Calu3 (cell line): ENCODE measurements at places on chromosomes 1 and 21. TPM values are rescaled to one million over a fixed set of nuclear protein-coding genes. Genes with fewer than 3 reads are reported as not detected.

The PTPN14 gene
- total RNA-seq: 72.4 and 77.4 TPM in 2 replicates

- no peak for DNase-seq
These were observed 42.2 kb downstream of the SLC37A1 start for GRCh38 chr21:42555756-42556438.

DNA sequence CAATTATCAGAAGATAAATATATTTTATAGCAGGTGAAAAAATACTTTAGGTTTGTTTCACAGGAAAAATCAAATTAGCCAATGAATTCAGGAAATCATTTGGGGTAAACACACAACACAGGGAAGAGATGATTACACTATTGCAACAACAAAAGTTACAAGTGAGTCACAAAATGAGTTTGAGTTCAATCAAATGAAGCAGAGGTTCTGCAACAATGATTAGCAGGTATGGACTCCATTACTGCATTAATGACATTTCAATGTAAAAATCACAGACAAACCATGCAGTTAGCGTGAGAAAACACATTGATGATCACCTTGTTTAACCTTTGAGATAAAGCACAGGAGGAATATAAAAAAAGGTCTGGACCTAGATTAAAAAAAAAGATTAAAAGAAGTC is 9.7 kb downstream of the ADGRL4 start:
- no peak for DNase-seq

DNA sequence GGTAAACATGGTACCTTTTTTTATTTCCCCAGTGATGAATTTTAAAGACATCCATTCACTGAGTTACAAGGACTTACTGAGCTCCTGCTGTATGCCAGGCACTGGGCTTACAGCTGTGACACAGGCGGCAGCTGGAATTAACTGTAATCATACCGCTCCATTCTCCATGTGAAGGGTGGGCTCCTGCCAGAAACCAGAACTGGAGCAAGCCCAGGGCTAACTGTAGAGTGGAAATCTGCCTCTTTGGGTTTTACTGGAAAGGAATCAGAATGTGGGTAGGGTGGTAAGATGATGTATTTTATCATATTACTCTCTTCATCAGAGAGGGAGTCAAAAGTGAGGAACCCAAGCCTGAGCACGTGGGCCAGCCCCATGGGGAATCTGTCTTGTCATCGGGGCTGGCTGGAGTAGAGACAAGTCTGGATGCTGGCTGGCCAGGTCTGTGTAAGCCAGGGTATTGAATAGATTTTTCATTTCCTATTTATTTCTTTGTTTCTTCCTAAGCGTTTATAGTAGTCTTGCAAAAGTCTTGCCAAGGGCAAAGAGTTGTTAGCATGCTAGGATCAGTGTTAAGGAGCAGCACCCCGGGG is 21.5 kb downstream of the FGGY start:
- no peak for DNase-seq

- DNase-seq: no peak
These were observed 5.9 kb upstream of the BCAR3 start for GRCh38 chr1:93687542-93687941.

The OLIG2 gene
- not detected in 2 replicates for total RNA-seq

The UTS2 gene
- not detected in 2 replicates for total RNA-seq

The CELA3B gene
- total RNA-seq: not detected in 2 replicates

DNA sequence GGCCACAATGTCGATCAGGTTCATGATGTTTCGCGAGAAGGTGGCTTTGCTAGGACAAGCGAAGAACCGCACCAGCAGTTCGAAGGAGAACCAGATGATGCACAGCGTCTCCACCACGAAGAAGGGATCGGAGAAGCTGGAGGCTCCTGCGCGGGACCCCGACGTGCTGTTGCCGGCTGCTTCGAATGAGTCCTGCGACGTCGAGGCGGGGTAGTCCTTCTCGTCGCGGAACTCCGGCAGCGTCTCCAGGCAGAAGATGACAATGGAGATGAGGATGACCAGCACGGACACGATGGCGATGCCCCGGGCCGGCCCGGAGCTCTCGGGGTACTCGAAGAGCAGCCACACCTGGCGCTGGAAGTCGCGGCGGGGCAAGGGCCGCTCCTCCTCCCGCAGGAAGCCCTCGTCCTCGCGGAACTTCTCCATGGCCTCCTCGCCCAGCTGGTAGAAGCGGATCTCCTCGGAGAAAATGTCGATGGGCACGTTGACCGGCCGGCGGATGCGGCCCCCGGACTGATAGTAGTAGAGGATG is 869 bp downstream of the KCNA3 start:
- DNase-seq: no peak

- no peak for DNase-seq
These were observed 10.0 kb upstream of the FAAP20 start for GRCh38 chr1:2204415-2205190.

DNA sequence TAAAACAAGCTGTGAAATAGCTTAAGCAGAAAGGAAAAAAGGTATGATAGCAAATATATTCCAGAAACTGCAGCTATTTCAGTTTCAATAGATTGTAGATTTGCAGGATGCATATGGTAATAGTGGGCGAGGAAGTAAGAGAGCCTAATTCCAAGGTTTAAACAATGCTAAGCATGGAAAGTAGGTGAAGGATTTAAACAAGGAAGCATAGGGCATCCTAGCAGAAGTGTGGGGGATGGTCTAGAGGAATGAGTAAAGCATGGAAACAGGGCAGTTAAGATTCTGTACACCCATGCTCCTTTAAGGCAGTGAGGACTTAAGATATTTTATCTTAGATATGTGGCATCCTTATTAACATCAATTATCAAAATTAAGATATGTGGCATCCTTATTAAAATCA is 2.6 kb downstream of the IVNS1ABP start:
- peak; percentile 15 for DNase-seq

- DNase-seq: no peak
These were observed 390.5 kb downstream of the DISC1 start for GRCh38 chr1:232017057-232017456.

DNA sequence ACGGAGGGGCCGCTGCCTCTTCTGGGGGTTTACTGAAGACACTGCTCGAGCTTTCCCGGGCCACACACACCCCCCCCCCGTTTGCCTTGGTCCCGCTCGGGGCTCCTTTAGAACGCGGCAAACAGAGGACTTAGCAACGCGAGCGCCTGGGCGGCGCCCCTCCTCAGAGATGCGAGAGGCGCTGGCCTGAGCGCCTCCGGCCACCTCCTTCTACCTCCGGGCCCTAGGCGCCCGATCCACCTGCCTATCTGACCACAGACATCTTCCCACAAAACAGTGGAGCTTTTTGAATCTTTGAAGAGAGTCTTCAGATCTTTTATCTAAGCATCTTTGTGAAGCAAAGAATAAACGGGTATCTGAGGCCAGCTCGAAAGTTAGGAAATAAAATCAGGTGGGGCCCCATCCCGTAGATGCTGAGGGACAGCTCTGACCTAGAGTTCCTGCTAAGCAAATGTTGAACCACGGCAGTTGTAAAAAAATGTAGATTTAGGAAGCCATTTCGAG is 436 bp upstream of the TTLL7 start:
- DNase-seq: peak; percentile 79

DNA sequence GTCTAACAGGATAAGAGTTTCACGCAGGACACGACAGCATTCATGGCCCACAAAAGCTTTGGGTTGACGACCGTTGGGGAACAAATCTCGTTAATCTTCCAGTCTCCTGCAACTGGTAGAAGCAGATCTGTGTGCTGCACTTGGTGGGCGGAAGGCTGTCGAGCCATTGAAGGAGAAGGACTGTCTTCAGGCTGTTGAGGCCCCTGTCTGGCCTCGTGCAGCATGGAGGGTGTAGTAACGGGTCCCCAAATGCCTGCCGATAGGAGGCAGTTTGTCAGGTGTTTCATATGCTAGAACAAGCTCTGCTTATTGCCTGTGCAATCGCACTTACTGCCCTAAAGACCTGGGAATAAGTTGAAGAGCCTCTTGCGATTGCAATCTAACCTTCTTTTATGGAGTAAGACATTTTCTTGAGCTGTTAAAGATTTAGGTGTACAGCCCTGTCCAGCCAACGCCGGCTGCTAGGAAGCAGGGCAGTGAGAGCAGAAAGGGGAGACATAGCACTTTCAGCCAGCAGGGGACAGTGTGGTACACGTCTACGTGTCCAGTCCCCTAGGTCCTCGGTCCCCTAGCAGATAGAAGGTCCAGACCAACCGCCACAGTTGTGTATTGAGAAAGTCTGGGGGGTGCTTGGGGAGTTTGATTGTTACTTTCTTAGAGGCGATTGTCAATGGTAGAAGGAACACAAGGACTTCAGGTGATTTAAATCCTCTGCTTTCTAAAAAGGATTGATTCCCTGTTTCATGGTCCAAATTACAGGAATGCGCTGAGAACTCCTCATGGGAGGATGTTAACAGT is 102.3 kb upstream of the TMPRSS2 start:
- DNase-seq: peak; percentile 66

GRCh38 chr1:230972855-230973271 is 5.8 kb downstream of the TTC13 start:
- DNase-seq: peak; percentile 11

The OR2L8 gene
- not detected in 2 replicates for total RNA-seq

GRCh38 chr1:178870221-178870620 is 656 bp downstream of the ANGPTL1 start:
- no peak for DNase-seq

DNA sequence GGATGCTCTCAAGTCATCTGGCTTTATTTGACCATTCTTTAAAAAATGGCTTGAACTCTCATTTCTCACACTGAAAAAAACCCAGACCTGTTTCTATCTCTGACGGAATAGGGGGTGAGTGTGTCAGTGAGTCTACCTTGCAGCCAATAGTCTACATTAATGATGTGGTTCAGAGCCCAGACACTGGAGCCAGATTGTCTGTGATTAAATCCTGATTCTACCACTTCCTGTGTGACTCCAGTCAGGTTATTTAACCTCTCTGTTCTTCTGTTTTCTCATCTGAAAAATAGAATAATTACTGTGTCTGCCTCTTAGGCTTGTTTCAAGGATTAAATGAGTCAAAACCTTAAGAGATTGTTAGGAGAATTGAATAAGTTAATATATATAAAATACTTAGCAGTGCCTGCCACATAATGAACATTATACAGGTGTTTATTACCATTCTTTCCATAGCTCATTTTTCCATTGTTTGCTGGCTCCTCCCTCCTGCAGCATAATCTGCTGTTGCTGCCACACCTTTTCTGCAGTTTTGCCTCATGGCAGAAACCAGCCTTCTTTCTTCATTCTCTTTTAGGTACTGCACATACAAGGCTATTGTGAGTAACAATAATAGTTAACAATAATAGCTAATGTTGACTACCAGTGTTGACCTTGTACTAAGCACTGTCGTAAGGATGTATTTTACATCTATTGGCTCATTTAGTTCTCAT is 157.6 kb upstream of the IVNS1ABP start:
- no peak for DNase-seq

GRCh38 chr21:15219894-15220293 is 155.1 kb upstream of the NRIP1 start:
- DNase-seq: peak; percentile 5

DNA sequence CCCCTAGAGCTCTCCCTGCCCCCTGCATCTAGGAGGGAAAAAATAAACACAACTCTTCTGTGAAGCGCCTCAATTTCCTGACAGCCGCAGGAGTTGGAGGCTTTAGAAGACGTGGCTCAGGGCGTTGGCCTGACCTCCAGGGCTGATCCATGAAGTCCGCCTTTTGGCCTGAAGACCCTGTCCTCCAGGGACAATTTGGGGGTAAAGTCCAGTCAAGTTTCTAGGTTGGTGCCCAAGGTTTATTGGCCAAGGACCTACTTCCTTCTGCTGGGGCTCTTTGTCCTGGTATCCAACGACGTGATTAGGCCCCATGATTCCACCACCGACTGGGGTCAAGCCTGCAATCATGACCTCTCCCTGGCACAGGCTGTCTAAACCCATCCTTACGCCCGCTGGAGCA is 54.9 kb downstream of the PTPRF start:
- DNase-seq: no peak

GRCh38 chr1:143698016-143698415 is 273.8 kb downstream of the FAM72C start:
- peak; percentile 86 for DNase-seq

DNA sequence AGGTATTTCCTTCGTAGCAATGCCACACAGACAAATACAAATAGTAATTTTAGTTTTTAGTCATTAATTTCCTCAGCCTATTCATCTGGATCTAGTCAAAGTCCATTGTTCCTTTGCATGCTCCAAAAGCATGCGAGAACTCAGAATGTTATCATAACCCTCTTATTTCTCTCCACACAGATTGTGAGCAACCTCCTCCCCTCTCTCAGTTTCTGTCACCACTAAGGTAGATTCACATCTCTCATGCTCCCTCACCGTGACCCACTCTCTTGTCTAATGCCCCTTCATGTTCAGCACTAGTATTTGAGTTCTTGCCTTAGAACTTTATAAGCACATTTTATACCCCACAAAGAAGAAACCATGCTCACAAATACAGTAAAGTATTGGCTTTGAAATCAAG is 582.4 kb downstream of the PLA2G4A start:
- no peak for DNase-seq

The ADORA1 gene
- 1.5 and 1.7 TPM in 2 replicates for total RNA-seq

The GBP7 gene
- 0.19 and 0.24 TPM in 2 replicates for total RNA-seq

- DNase-seq: no peak
These were observed 7.2 kb upstream of the TRAF3IP3 start for GRCh38 chr1:209748620-209749019.

DNA sequence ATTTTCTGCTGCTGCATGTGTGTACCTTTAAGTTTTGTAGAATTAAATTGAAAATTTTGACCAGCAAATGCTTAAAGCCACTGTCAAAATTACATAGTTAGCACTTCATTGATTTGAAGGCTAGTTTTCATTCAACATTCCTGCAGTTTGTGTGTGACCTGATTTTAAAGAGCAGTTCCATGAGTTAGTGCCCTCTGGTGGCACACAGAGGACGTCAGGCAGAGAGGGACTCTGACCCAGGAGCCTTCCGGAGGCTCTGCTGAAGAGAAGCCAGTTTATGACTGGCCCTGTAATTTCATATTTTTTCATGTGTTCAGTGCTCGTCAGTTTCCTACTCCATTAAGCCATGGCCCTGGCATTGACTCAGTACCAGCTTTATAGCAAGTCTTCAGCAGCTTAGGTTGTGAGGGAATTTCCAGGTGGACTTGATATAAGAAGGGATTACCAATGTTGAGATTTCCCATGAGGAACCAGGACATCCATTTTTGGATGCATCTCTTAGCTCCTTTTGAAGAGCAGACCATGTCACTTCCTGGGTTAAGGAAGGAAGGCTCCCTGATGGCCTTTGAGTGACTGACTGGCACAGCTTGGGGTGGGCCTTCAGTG is 104.7 kb downstream of the CAMTA1 start:
- peak; percentile 57 for DNase-seq

GRCh38 chr1:28208818-28209441 is 23.9 kb downstream of the DNAJC8 start:
- peak; percentile 53 for DNase-seq

The CRNN gene
- not detected in 2 replicates for total RNA-seq

The XCL1 gene
- not detected in 2 replicates for total RNA-seq
